Activated CD4-positive, alpha-beta T cell treated with anti-CD3 and anti-CD28 coated beads, Interleukin-2, Interleukin-6, amounts not matched to agents 100 ng/mL and 50 ng/mL, durations not matched to agents 16 hours and 8 hours (primary cell): ENCODE measurements at places on chromosomes 11 and 22.

DNA sequence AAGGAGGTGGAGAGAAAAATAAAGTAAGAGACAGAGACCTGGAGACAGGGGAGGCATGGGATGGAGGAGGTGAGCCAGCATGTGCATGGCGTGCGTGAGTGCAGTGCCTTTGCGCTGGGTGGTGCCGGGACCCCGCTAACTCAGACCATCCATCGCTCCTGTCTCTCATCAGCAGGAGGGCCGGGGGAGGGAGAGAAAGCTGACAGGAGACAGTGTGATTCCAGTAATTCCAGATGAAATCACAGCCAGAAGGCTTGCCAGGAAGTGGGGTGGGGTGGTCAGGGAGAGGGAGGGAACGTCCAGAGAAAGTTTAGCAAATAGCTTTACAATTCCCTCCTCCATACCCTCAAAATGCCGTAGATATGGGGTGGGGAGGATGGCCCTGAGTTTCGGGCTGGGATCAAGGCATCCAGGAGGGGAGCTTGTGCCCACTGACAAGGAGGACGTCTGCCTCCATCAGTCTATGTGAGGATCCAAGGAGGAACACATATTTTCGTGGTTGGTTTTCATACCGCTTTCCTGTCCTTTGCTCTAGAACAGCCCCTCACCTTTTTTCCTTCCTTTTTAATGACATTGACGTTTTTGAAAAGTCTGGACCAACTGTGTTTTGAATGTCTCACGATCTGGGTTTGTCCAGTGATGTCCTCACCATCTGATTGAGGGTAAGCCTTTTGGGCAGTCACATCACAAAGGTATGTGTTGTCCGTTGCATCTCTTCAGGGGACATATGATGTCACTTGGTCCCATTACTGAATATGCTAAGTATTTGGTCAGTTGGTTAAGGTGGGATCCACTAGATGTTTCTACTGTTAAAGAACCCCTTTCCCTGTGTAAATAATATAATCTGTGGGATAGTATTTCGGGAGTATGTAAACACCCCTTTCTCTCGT lies 567.3 kb downstream of the MIAT start:
- DNase-seq = no peak

DNA sequence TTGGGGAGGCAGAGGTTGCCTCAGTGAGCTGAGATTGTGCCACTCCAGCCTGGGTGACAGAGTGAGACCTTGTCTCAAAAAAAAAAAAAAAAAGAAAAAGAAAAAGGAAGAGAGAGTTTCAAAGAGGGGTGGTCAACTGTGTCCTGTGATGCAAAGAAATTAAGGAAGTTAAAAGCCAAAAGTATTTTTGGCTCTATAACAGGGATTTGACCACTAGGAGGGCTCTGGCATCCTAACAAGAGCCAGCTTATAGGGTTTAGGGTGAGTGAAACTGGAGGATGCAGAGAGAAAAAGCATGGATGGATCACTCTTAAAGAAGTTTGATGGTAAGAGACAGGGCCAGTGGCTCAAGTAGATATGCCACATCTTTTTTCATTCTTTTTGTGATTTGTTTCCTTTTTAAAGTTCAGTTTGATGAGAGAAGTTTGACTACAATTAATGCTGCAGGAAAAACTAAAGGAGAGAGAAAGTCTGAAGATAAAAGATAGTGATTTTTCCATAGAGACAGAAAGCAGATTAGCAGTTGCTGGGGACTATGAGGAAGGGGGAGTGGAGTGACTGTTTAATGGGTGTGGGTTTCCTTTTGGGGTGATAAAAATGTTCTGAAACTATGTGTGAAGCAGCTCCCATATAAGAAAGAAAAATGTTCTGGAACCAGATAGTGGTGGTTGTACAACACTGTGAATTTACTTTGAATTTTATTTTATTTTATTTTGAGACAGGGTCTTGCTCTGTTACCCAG lies 11.1 kb upstream of the MICAL2 start:
- DNase-seq = no peak

GRCh38 chr22:46731246-46732040 lies 6.6 kb downstream of the CERK start:
- no peak for DNase-seq

DNA sequence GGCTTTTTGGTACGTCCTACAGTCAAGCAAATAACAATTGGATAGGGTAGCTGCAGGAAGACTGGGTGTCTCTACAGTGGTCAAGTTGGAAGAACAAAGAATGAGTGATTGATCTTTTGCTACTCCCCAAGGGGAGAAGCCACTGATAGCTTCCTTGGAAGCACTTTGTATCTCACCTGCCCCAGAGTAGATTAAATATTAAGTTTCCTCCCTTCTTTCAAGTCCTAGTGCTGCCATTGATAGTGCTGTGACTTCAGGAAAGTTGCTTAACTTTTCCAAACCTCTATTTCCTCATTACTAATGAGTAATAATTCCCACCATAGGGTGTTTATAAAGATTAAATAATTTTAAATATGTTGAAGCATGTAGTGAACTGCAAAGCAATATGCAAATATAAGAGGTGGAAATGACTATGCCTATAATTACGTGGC lies 35.6 kb upstream of the EHF start:
- no peak for DNase-seq

- no peak for DNase-seq
Measured at GRCh38 chr11:85809191-85809590, 1.8 kb downstream of the SYTL2 start.

- DNase-seq = no peak
Measured at GRCh38 chr22:19604711-19605268, 80.6 kb upstream of the CLDN5 start.

DNA sequence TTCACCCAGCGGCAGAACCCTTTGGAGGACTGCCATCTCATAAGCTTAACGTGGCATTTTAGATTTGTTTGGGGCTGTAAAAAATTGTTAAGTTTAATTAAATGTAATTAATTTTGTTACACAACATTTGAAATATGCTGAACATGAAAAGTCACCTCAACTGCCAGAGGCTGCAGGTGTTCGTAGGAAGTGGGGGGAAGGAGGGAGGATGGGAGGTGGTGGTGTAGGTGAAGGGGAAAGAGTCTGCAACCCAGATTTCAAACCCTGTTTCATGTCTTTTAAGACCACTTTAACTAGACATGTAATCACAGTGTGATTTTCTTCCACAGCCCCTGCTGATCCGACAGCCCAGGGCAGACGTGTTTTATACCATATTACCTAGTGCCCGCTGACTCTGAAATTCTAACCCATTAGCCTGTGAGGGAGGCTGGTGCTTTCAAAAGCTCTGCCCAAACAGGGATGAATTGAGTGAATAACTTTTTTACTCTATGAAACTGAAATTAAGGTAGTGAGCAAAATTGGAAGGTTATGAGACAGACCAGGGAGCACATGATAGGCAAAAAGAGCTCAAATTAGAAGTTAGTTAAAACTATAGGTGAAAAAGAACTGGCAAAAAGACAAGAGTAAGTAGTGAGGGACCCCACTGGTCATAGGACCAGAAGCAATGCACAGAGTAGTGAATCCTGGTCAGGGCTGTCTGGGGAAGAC lies 279.8 kb downstream of the DDX10 start:
- no peak for DNase-seq

DNA sequence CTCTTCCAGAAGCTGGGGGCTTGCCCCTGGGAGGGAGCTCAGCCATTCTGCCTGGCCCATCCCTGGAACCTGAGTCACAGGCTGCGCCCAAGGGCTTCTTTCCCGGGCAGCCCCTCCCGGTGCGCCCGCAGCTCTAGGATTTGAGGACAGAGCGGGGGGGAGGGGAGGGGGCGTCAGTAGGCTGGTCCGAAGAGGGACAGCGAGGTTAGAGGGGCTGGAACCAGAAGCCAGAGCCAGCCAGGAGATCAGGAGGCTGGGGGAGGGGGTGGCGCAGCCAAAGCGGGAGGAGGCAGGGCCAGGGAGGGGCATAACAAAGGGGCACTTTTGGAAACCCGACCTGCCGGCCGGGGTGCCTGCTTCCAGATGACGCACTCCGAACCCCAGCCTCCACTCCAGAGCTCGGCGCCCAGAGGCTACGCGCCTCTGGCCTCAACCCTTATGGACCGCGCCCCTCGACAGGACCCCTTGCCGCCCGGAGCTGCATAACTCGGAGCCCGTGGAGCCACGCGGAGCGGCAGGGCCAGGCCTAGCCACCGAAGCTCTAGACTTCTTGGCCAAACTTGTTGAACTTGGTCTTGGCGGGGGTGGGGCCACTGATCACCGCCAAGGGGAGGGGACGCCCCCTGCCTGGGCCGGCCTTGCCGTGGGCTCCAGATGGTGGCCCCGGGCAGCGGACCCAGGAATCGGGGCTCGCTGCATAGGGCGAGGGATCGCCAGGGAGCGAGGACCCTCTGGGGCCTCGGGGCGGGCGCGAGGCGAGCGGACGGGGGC lies 744 bp downstream of the PACSIN3 start:
- DNase-seq = no peak

DNA sequence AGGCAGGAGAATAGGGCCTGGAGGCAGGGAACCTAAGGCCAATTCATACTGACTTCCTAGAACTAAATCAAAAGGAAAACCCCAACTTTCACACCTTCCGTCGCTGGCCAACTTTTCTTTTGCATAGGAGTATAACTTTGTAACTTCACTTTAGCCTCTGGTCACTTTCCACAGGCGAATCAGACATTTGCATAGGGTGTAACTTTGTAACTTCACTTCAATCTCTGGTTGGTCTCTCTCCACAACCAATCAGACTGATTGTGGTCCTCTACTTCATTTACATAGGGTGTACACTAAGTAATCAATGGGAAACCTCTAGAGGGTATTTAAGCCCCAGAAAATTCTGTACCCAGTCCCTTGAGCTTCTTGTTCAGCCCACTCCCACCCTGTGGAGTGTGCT lies 11.5 kb upstream of the TMPRSS4 start:
- DNase-seq = no peak

- DNase-seq = peak; percentile 93
Measured at GRCh38 chr11:48006301-48006992, 26.1 kb downstream of the PTPRJ start.

- DNase-seq = no peak
Measured at GRCh38 chr11:75268626-75269366, 28.2 kb downstream of the TPBGL start.

DNA sequence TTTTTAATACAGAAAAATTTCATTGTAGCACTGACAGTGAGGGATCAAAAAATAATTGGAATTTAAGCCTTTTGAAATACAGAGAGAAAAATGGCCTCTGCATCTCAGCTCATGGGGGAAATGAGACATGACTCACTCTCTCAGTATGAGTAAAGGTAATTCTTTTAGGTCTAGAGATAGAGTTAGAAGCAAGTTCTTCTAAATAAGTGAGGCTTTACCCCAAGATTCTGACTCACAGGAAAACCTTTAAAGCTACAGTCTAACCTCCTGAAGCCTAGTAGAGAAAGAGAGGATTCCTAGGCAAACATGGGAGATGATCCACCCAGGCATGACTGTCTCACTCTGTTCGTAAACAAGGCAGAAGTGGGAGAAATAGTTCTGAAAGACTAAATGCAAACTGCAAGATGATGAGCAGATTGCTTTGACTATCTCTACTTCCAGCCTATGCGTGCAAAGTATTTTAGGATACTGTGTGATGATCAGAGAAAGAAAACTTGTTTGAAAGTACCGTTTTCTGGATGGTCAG lies 1003.3 kb upstream of the CCDC90B start:
- peak; percentile 59 for DNase-seq

GRCh38 chr11:127247261-127247851 lies 246.8 kb upstream of the KIRREL3 start:
- no peak for DNase-seq

DNA sequence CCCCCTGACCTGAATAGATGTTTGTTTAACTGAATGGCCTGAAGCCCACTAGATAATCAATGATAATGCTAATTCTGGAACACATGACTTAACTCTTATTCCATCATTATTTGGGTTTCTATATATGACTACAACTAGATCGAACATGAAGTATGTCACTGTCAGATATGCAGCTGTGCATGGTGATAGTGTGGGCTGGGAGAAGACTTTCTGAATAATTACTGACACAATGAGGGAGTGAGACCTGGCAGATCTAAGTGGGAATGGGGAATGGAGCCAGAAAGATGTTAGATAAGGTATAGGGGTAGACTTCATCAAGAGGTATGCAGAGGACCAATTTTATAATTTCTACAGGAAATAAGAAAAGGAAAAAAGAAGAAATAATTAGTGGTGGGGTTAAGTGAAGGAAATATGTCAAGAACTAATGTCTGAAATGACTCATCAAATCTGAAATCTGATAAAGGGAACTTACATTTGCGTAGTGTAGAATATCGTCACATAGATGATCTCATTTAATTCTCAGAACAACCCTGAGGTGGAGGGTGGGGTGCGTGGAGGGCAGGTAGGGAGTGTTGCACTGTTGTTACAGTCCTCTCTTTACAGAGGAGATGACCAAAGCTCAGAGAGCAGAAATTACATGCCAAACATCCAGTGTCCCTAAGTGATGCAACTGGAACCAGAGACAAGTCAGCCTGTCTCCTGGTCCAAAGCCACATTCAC lies 68.2 kb upstream of the EED start:
- peak; percentile 81 for DNase-seq

- DNase-seq = peak; percentile 92
Measured at GRCh38 chr22:32050678-32051515, 7.8 kb downstream of the SLC5A1 start.

DNA sequence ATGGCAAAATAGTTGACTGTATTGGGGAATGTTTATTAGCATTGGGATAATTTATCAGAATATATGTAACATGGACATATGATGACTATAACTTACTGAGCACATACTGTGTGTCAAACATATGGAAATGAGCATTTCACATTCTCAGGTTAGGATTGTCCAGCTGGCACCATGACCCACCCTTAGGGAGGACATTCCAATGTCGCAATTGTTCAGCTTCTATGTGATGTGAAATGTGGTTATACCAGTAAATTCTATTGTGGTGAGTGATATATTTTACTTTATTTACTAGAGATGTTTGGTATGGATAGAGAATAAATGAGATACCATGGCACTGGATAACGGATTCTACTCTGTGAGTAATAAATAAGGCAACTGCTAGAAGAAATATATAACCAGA lies 50.4 kb downstream of the OR4A47 start:
- DNase-seq = no peak

DNA sequence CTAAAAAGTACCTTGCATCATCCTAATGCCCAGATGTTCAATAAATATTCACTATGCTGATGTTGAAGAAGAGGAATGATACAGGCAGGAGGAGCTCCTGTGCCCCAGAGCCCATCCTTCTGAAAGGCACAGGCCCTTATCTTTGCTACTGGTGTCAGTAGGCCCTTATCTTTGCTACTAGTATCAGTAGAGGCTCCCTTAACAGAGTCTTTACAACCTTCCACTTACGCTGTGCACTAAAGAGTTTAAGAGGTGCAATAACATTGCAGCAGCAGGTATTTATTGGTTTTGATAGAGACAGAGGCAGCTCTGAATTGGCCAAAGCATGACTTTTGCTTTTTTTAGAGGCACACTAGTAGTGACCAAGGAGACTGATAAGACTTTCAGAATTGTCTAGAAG lies 174.4 kb downstream of the TENM4 start:
- DNase-seq = no peak

DNA sequence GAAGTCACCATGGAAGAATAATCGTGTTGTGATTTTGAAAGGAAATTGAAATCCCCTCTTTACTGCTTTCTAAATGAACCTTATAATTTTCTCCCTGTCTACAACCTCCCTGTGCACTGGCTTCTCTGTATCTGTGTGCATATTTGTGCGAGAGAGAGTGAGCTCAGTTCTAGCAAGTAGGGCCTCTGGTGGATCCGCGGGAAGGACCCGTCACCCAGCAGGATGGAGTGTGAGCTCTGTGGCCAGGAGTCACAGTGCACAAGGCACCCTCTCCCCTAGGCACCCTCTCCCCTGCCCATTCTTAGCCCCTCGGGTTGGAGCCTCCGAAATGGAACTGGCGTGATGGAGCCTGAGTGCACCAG lies 109.0 kb downstream of the TRIM29 start:
- DNase-seq = no peak
